Sigmoid colon (tissue), 7 donors: ENCODE measurements at places on chromosomes 7 and 10.
A peak's percentile ranks its signal among the peaks of the same experiment; 100 is the strongest.

DNA sequence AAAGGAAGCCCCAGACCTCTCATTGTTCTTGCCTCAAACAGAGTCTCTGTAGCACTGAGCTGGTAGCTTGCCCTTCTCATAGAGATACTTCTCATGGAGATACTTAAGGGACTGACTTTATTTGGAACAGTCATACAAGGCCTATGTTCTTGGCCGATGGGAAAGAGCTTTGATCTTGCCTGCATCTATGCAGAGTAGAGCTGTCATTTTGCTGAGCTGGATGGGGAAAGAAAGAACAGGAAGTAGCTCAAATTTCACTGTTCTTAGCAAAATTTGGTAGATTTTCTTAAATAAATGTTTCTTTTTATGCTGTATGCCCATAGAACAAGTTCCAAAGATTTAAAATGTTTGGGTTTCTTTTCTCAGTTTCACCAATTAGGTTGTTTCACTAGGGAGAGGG lies 119.3 kb upstream of the SEC61G start:
- DNase-seq = no peak

GRCh38 chr7:46603780-46604179 lies 682.7 kb upstream of the IGFBP3 start:
- DNase-seq = peak; percentile 99

DNA sequence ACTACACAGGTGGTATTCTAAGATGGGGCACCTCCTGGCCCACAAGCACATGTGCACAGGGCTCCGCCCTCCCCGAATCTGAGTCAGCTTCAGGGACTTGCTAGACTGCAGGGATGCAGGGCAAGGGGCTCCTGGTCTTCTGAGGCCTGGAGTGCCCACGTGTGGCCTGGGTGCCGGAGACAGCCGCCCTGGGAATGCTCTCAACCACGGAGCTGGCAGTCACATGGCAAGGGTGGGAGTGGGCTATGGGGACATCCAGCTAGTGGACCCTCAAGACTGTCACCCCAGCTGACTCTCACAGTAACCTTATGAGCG lies 42.7 kb downstream of the CFAP46 start:
- peak; percentile 41 for DNase-seq

GRCh38 chr7:25949736-25950487 lies 202.1 kb upstream of the NFE2L3 start:
- DNase-seq = no peak

- no peak for DNase-seq
Observed at GRCh38 chr7:42338231-42338915, 101.4 kb upstream of the GLI3 start.

DNA sequence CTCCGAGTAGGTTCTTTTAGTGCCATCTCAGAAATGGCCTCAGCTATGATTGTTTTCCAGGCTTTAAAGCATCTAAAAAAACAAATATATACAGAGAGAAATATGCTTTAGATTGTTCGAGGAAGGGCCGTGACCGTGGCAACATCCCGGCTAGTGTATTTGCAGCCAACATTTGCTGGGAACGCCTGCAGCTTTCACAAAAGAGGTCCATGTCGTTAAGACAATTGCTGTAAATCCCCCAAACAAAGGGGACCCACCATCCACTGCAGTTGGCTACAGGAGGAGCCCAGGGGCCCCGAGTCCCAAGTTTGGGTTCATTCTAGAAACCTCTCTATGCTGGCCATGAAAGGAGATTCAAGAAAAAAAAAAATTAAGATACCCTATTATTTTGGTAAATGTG lies 152.8 kb upstream of the TCF7L2 start:
- no peak for DNase-seq

GRCh38 chr7:99072126-99072525 lies 71.8 kb downstream of the SMURF1 start:
- no peak for DNase-seq

DNA sequence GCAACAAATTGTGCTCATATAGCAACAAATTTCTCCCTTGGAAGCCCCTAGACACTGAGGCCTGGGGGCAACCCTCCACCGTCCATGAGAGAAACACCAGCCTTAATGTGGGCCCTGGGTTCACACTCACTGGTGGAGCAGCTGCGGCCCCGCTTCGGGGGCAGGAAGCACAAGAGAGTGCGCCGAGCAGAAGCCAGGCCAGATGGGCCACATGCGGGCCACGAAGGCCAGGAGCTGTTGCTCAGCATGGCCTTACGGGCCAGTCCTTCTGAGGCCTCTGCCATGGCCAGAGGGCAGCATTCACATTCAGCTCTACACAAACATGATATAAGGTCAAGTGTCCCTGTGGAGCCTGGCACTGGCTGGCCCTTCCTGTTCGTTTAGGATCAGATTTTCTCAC lies 60.0 kb upstream of the VIPR2 start:
- DNase-seq = no peak

- no peak for DNase-seq
Observed at GRCh38 chr7:46932306-46932675, 649.6 kb downstream of the TNS3 start.

DNA sequence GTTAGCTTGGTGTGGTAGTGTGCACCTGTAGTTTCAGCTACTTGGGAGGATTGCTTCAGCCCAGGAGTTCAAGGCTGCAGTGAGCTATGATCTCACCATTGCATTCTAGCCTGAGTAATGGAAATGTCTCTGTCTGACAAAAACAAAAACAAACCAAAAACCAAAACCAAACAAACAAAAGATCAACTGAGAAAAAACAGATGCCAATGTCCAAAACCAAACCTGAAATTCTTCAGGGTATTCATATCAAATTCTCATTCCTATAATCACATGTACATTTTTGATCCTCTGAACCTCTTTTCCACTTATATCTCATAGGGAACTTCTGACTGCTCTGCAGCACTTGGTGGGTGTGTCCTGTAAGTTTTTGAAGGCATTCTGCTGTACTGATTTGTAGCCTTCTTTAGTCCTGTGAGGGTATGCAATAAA lies 87.0 kb downstream of the CDK6 start:
- no peak for DNase-seq

DNA sequence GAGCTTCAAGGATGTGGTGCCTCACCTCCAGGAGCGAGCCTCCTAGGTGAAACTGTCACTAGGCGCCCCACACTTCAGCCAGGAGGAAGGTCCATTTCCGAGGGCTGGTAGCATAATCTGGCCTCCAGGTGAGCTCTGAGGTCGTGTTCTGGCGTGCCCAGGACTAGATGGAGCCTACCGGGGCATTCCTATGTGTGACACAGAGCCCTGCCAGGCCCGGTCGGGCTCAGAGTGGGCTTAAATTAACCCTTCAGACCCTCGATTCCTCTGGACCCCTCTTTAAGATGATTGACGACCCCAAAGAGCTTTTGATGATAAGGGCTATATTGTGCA lies 233.1 kb downstream of the EBF3 start:
- no peak for DNase-seq

DNA sequence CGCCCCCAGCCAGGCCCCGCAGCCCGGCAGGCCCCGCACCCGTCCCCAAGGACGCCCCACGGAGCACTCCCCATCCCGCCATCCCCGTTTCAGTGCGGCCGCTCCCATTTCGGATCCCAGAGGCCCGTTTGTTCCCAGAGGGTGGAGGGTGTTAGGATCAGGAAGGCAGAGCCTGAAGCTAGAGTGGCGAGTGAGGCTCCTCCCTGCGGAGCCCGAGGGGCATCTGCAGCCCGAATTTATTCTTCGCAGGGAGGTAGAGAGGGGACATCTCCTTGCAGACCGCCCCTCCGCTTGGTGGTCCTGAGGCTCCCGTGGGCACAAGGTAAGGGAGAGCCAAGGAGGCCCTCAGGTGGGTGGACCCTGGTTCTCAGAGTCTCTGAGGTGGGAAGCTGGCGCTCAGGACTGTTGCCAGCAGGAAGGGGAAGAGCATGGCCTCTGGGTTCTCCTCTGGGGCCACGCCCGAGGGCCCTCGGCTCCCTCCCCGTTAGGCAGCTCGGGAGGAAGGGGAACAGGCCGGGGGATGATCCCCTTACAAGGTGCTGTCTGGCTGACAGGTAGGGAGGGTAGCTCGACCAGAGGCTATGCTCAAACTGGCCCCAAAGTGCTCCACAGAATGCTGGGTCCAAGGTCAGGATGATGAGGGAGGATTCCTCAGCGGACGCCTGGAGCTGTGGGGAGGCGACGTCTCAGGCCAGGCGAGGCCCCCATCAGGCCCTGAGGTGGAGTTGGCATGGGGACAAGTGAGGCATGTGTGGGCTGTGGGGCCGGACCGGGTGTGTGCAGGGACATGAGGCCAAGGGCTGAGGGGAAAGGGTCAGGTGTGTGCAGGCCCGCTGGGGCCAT lies 17.4 kb downstream of the POLL start:
- DNase-seq = no peak

DNA sequence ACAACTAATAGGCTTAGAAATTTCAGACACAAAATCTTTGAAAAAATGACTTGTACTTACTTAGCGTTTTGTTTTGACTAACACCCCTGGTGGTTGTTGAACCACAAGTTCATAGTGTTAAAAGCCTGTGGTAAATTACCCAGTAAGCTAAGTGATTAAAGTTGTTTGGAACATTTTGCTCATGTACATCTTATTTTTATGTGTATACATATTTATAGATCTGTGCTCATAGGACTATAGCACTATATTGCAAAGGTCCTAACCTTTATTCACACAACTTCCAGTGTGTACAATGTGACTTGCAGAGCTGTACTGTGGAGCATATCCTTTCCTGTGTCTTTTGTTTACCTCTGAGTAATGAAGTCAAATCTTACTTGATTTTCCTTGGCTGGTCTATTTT lies 79.6 kb downstream of the BMPR1A start:
- no peak for DNase-seq

DNA sequence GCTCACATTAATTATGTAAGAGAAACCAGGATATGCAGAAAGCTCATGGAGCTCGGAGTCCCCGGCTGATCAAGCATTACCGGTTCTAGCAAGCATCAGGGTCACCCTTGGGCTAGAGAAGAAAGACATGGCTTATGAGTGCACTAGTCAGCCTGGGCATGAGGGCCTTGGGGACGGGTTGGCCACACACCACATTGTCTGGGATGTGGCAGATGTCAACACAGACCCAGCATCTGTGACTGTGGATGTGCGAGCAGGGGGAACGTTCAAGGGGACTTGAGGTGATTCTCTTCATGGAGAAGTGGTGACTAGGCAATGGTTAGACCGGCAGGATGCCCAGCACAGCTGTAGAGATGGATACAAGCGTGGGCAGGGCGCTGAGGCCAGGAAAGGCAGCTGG lies 13.7 kb downstream of the ZMIZ2 start:
- no peak for DNase-seq

DNA sequence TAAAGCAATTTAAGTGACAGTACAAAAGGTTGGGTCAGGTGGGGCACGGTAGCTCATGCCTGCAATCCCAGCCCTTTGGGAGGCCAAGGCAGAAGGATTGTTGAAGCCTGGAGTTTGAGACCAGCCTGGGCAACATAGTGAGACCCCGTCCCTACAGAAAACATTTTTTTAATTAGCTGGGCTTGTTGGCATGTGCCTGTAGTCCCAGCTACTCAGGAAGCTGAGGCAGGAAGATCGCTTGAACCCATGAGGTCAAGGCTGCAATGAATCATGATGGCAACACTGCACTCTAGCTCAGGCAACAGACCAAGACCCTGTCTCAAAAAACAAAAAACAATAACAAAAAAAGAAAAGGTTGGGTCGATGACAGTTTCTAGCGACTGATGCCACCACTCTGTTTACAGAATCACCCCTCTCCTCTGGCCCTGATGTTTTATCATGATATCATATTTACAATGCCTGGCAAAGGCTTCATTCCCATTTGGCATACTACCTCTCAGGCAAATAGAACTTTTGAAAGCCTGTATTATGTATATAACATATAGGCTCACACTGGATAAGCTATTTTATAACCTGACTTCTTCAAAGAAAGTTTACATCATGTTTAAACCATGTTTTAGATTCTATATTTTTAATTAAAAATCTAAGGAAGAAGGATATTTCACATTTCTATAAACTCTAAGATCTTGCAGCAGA lies 558 bp upstream of the ABCC2 start:
- DNase-seq = no peak

GRCh38 chr7:22860337-22860736 lies 37.7 kb upstream of the TOMM7 start:
- no peak for DNase-seq

DNA sequence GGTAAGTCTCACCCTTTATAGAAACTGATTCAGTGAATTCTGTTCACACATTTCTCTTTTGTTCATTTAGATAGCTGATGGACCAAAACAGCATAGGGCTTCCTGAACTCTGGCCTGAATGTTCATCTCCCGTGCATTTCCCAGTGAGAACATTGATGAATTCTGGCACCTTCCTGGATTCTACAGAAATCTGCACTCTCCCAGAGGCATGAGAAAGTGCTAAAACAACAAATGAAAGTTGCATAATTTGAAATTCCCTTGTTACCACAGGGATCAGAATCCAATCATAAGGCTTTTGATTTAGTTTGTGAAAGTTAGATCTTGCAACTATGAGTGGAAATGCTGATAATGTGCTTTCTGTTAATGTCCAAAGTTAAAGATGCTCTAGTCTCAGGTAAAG lies 29.7 kb upstream of the SCIN start:
- DNase-seq = no peak

DNA sequence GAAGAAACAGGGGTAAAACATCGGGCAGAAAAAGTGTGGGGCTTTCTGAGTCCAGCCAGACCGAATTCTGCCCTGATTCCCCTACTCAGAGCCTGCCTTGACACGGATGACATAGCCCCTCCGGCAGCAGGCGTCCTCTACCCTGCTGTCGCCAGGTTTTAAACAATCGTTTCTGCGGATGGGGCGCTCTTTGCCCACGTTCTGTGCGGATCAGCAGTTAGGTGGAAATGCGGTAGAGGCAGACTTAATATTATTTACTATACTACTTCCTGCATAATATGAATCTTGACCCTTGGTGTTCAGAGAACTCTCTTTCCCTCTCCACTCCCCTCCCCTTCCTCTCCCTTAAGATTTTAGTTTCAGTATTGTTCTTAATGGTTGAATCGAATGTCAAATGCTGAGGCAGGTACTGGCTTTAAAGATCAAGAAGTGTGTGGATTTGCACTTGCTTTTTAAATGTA lies 2.4 kb downstream of the GATA3 start:
- DNase-seq = no peak
